ENCODE measurements at places on chromosomes 1 and 21. TPM values are rescaled to one million over a fixed set of nuclear protein-coding genes. Genes with fewer than 3 reads are reported as not detected.
A peak's percentile ranks its signal among the peaks of the same experiment; 100 is the strongest.

DNA sequence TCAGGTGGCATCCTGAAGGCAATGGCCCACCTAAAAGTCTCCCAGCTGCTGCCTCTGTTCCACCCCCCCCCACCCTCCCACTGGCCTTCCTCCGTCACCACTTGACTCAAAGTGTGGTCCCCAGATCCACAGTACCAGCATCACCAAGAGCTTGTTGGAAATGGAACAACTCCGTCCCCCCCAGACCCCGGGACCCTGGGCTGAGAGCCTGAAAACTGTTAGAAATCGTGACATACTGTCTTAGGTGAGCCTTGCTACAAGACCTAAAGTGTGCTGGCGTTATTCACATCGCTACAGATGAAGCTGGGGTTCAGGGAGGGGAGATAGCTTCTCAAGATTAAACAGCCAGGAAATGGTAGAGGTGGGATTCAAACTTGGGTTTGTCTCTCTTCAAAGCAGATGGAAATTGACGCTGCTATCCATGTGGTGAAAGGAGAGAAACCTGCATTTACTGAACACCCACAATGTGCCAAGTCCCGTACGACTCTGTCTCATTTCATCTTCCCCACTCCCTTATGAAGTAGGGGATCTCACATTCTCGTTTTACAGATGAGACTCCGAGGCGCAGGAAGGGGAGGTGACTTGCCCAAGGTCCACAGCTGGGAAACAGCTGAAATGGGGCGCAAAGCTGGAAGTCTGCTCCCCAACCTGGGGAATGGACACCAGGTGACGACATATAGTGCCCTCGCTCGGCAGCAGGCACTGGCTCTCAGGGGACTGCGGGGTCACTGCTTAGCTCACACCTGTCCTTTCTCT is 52.8 kb upstream of the IFFO2 start:
- H3K36me3 ChIP-seq, result no peaks in the 10 kb centered on the region
- peaks cover 2% of the 10 kb centered on the region for H3K27me3 ChIP-seq
- no peak overlapping the region for H3K4me3 ChIP-seq
- DNase-seq, result no peak

The AGBL4 gene
- 0.51 TPM for total RNA-seq

GRCh38 chr1:49293016-49293415 is 516.3 kb upstream of the BEND5 start:
- peaks cover 8% of the 10 kb centered on the region for H3K4me1 ChIP-seq
- H3K27ac ChIP-seq, result no peak overlapping the region
- peaks cover 4% of the 10 kb centered on the region for H3K27me3 ChIP-seq
- no peak overlapping the region for H3K4me3 ChIP-seq
- peaks cover 4% of the 10 kb centered on the region for H3K36me3 ChIP-seq

The AMY1C gene
- not detected for total RNA-seq

- H3K27me3 ChIP-seq, result peaks cover 19% of the 10 kb centered on the region
- H3K36me3 ChIP-seq, result peaks cover 7% of the 10 kb centered on the region
- H3K4me1 ChIP-seq, result peaks cover 9% of the 10 kb centered on the region
- DNase-seq, result no peak
- H3K27ac ChIP-seq, result no peak overlapping the region
- no peak overlapping the region for H3K4me3 ChIP-seq
Measured at GRCh38 chr21:34612557-34612956, 2.4 kb downstream of the RCAN1 start.

- peaks cover 1% of the 10 kb centered on the region for H3K27me3 ChIP-seq
- H3K27ac ChIP-seq, result no peak overlapping the region
- DNase-seq, result no peak
Measured at GRCh38 chr1:56973923-56974742, 8.3 kb upstream of the C8B start.

DNA sequence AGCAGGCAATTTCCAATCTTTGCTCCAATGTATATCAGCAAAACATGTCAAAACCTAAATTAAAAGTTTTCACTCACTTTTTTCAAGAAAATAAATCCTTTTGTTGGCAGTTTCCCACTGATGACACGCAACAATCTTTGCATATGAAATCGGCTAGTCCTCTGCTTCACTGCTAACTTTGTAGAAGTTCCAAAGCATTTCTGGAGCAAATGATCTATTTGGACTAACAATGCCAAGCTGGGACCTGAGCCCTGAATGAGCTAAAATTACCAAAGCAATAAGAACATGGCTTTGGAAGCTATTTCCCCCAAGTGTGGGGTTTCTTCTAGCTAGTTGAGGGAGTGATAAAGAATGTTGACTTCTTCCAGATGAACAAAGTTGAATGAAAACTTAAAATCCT is 5.1 kb downstream of the BEND5 start:
- peaks cover 6% of the 10 kb centered on the region for H3K27me3 ChIP-seq
- H3K4me1 ChIP-seq, result peaks cover 16% of the 10 kb centered on the region
- DNase-seq, result no peak
- H3K36me3 ChIP-seq, result peaks cover 16% of the 10 kb centered on the region

- H3K27me3 ChIP-seq, result no peaks in the 10 kb centered on the region
- H3K36me3 ChIP-seq, result no peaks in the 10 kb centered on the region
- no peak overlapping the region for H3K27ac ChIP-seq
Measured at GRCh38 chr21:27365394-27365793, 398.5 kb upstream of the ADAMTS5 start.

DNA sequence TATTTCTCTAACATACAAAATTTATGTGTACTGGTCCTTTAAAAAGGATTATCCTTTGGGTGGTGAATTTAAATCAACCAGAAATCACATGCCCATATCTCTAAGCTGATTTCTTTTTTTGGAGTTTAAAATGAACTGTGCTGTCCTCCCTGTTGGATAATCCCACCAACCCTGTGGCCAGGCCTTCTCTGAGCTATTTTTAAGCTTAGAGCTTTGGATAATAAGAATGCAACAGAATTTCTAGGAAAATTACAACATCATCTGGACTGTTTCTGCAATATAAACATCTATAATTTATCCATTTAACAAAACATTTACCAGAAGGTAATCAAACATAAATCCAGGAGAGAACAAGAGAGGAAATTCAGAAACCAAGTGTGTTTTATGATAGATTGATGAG is 88.3 kb downstream of the LRRC40 start:
- no peaks in the 10 kb centered on the region for H3K36me3 ChIP-seq
- H3K27ac ChIP-seq, result no peak overlapping the region
- no peak overlapping the region for H3K4me3 ChIP-seq
- no peaks in the 10 kb centered on the region for H3K4me1 ChIP-seq
- no peak for DNase-seq
- peaks cover 3% of the 10 kb centered on the region for H3K27me3 ChIP-seq

- no peak overlapping the region for H3K27ac ChIP-seq
- no peaks in the 10 kb centered on the region for H3K4me1 ChIP-seq
- no peak overlapping the region for H3K4me3 ChIP-seq
Measured at GRCh38 chr1:76335882-76336281, 261.3 kb downstream of the ST6GALNAC3 start.

DNA sequence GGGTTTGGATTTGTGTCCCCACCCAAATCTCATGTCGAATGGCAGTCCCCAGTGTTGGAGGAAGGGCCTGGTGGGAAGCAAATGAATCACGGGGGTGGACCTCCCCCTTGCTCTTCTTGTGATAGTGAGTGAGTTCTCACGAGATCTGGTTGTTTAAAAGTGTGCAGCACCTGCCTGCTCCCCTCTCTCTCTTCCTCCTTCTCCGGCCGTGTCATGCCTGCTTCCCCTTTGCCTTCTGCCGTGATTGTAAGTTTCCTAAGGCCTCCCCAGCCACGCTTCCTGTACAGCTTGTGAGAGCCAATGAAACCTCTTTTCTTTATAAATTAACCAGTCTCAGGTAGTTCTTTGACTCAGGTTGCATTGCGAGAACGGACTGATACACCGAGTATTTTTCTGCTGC is 15.9 kb downstream of the CLDN14 start:
- peaks cover 4% of the 10 kb centered on the region for H3K36me3 ChIP-seq
- peaks cover 36% of the 10 kb centered on the region for H3K4me1 ChIP-seq
- H3K27ac ChIP-seq, result no peak overlapping the region

The PLPPR5 gene
- total RNA-seq, result 1.1 TPM

The CYP4A22 gene
- total RNA-seq, result not detected

GRCh38 chr1:21334214-21335087 is 44.2 kb upstream of the ECE1 start:
- H3K27me3 ChIP-seq, result peaks cover 17% of the 10 kb centered on the region
- peaks cover 10% of the 10 kb centered on the region for H3K36me3 ChIP-seq
- H3K4me1 ChIP-seq, result peaks cover 66% of the 10 kb centered on the region
- peak overlapping the region; percentile 36 for H3K27ac ChIP-seq
- H3K4me3 ChIP-seq, result peak overlapping the region; percentile 29

DNA sequence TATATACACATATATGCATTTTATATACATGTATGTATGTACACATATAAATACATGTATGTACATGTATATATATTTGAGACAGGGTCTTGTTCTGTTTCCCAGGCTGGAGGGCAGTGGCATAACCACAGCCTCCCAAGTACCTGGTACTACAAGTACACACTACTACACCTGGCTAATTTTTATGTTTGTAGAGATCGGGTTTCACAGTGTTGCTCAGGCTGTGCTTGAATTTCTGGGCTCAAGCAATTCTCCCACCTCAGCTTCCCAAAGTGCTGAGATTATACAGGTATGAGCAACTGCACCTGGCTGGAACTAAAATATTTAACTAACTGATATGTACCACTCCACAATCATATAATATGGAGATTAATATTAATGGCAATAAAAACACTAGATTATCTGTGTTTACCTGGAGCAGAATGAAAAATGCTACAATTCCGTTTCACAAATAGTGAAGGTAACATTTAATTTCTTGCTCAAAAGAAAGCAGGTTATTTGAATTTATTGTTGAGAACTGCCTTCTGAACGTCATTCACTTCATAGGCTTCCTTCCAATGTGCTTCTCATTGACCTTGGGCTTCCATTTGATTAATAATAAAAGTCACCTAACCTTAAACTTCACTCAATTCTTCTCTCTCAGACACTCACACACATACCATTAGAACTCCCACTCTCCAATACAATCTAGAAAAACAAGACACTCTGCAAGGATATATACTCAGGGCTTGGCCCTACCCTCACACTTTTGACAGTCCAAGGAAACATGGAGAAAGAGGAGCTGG is 57.0 kb downstream of the PTGER3 start:
- H3K27ac ChIP-seq, result no peak overlapping the region
- H3K27me3 ChIP-seq, result peaks cover 1% of the 10 kb centered on the region
- no peaks in the 10 kb centered on the region for H3K4me1 ChIP-seq

DNA sequence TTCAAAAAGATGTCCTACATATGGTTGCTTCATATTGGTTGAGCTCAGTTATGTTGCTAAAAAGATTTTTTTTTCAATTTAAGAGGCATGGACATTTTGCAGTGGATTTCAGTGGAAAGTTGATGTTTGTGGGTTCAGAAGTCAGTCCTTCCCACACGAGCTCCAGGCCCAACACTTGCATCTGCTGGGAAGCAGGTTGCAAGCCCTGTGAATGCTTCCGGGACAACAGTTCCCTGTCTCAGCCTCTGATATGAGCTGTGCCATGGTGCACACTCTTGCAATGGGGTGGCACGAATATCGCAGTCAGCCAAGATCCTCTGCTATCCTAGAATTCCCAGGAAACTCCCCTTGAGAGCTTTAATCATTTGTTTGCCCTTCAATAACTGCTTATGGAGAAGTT is 30.3 kb upstream of the ABCG1 start:
- peaks cover 7% of the 10 kb centered on the region for H3K27me3 ChIP-seq
- peaks cover 2% of the 10 kb centered on the region for H3K4me1 ChIP-seq
- H3K27ac ChIP-seq, result no peak overlapping the region
- DNase-seq, result no peak
- peaks cover 7% of the 10 kb centered on the region for H3K36me3 ChIP-seq

The RAB3B gene
- 15.1 TPM for total RNA-seq

DNA sequence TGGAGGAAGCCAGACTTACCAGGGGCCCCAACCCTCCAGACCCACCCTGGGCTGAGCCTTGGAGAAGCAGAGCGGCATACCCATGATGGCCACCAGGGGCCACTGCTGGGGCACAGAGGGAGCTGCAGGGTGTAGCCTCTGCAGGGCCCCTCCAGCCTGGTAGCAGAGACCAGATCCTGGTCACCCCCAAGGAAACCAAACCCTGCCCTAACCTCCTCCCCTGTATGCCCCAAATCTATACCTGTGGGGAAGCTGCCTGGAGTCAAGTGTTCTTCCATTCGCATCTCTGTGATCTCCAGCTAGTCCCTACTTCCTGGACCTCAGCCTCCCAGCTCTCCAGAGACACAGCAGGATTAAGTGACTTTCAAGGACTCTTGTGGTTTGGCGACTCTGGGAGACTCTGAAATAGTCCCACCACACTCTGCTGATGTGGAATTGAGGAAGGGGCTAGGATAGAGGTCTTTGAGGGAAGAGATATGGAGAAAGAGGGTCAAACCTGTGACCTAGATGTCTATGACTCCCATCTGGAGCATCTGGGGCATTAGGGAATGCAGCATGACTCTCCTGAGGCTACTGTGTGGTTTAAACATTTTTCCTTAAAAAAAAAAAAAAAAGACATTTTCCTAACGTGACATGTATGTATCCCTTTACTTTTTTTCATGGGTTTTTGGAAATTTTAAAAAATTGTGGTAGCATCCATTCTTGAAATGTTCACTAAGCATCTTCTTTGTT is 119.2 kb upstream of the IPO9 start:
- peak; percentile 78 for DNase-seq
- H3K27ac ChIP-seq, result no peak overlapping the region
- H3K27me3 ChIP-seq, result peaks cover 11% of the 10 kb centered on the region
- H3K4me1 ChIP-seq, result peaks cover 19% of the 10 kb centered on the region
- H3K4me3 ChIP-seq, result no peak overlapping the region

DNA sequence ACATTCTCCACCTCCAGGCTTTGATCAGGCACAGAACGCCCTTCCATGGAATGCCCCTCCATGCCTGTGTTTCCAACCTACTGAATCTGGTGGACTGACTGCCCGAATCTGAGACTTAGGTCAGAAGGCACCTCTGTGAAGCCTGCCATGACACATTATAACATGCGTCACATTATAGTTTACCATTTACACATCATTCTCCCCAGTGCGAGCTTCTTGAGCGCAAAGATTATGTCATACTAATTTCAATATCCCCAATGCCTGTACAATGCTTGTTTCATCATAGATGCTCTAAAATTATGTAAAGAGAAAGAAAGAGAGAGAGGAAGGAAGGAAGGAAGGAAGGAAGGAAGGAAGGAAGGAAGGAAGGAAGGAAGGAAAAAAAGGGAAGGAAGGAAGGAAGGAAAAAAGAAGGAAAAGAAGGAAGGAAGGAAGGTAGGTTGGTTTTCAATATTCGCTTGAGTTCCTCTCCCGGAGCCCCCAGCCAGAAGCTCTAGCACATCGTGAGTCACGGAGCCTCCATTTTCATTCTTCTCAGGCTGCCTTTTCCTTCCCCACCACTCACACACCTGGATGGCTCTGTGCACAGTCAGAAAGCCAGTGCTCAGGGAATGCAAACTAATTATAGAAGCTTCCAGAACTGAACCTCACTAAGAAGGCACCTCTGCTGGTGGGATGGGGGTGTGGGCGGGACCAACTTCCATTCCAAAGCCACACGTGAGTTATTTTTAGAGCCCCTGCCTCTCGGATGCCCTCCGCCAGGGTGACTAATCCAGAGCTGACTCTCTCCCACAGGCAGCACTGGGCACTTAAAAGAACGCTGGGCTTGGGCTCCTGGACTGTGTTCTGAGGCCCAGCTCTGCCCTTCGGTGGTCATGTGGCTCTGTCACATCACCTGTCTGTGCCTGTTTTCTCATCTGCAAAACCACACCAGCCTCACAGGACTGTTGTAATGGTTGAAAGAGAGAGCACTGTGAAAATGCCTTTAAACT is 27.4 kb downstream of the LAMB3 start:
- peaks cover 13% of the 10 kb centered on the region for H3K27me3 ChIP-seq
- H3K36me3 ChIP-seq, result no peaks in the 10 kb centered on the region
- H3K4me3 ChIP-seq, result no peak overlapping the region
- DNase-seq, result no peak

The MYBPH gene
- not detected for total RNA-seq

GRCh38 chr1:37415611-37416244 is 58.7 kb upstream of the ZC3H12A start:
- peaks cover 4% of the 10 kb centered on the region for H3K36me3 ChIP-seq
- peaks cover 3% of the 10 kb centered on the region for H3K4me1 ChIP-seq
- no peak overlapping the region for H3K27ac ChIP-seq
- DNase-seq, result no peak
- H3K27me3 ChIP-seq, result peaks cover 5% of the 10 kb centered on the region
